ENCODE measurements at places on chromosomes 6 and 20.

- DNase-seq: no peak
These were observed 918 bp downstream of the EIF6 start for GRCh38 chr20:35283441-35284266.

DNA sequence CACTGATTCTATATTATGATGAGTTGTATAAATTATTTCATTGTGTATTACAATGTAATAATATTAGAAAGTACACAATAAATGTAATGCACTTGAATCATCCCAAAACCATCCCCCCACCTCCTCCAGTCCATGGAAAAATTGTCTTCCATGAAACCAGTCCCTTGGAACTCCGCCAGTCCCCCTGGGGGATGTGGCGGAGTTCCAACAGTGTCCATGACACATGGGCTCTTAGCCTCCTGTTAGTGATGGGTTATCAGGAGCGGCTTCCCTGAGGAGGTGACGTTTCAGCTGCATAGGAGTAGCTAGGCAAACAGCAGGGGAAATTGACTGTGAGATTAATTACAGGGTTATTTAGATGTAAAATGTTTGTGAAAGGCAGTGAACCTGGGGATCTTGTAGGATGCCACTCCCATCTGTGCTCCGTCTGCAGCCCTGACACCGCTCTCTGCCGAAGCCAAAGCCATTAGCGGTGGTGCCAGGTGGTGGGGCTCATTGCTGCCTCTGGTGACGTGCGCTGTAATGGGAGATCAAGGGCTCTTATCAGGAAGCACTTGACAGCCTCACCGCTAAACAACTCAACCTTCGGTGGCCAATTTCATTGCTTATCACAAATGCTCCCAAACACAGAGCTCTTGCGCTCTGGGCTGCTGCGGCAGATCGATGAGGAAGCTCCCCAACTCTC is 81.6 kb upstream of the MC3R start:
- no peak for DNase-seq

- DNase-seq: no peak
These were observed 15.8 kb upstream of the TASP1 start for GRCh38 chr20:13654463-13655023.

DNA sequence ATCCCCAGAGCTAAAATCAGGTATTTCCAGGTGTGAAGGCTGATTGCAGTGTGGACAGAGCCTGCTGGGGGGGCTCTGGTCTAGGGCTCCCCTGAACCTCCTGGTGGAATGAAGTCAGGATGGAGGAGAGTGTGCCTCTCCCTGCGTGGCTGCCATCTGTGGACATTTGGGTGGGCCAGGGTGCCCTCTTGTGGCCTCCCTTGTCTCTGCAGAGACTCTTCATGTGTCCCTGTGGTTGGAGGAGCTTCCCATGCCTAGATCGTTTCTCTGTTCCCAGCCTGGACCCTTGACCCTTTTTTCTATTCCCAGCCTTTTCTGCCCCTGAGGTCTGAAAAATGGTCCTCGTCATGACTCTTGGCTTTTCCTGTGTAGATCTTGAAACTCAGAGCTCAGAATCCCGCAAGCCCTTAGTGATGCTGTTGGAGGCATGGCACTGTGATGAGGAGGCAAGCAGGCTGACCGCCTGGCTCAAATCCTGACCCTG is 9.9 kb upstream of the PSMF1 start:
- DNase-seq: peak; percentile 40

DNA sequence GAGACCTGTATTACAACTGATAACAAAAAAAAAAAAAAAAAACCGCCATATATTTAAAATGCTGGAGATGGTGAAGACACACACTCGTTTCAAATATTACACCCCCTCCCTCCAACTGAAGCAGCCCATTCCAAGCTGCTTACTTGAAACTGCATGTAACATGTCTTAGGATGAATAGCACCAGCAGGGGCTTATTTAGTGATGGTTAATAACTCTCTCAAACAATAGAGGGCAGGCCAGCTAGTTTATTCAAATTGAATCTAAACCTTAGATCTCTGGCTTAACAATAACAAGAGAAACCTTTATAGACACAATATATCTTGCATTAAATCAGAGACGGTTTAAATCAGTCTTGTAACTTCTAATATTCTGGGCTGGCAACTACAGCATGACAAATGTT is 9.3 kb upstream of the JPH2 start:
- DNase-seq: no peak

GRCh38 chr6:81075974-81076373 is 676.5 kb downstream of the TENT5A start:
- no peak for DNase-seq

DNA sequence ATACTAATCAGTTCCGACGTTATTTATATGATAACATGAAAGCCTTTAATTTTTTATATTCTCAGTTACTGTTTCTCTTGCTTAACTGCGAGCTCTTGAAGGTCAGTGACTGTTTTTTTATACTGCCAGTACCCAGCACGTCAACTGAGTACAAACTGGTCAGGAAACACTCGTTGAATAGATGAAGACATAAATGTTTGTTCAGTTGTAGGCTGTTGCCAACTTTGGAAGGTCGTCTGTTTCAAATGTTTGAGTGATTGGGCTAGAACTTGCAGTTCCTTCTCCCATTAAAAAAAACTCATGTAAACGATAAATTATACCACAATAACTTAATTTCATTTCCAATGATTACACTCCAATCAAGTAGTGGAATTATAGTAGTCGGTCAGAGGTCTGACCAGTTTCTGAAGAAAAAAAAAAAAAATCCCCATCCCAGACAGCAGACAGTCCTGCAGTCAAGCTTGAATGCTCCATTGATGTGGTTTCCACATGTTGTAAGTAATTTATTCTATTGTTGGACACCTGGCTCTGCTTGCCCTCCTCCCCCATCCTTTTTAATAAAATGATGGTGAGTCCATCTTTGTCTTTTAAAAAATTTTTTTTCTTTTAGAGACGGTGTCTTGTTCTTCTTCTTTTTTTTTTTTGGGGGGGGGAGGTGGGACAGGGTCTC is 81.1 kb downstream of the SASH1 start:
- DNase-seq: no peak

GRCh38 chr6:43199912-43200311 is 17.9 kb downstream of the CUL9 start:
- DNase-seq: no peak

- DNase-seq: no peak
These were observed 8.0 kb upstream of the F13A1 start for GRCh38 chr6:6328451-6328850.

- no peak for DNase-seq
These were observed 68.7 kb upstream of the MYL9 start for GRCh38 chr20:36472637-36473090.

- no peak for DNase-seq
These were observed 110.3 kb upstream of the CEP85L start for GRCh38 chr6:118761645-118762044.

- no peak for DNase-seq
These were observed 25.5 kb upstream of the ASXL1 start for GRCh38 chr20:32332614-32333013.

GRCh38 chr6:112040956-112041355 is 12.9 kb upstream of the CCN6 start:
- DNase-seq: no peak

DNA sequence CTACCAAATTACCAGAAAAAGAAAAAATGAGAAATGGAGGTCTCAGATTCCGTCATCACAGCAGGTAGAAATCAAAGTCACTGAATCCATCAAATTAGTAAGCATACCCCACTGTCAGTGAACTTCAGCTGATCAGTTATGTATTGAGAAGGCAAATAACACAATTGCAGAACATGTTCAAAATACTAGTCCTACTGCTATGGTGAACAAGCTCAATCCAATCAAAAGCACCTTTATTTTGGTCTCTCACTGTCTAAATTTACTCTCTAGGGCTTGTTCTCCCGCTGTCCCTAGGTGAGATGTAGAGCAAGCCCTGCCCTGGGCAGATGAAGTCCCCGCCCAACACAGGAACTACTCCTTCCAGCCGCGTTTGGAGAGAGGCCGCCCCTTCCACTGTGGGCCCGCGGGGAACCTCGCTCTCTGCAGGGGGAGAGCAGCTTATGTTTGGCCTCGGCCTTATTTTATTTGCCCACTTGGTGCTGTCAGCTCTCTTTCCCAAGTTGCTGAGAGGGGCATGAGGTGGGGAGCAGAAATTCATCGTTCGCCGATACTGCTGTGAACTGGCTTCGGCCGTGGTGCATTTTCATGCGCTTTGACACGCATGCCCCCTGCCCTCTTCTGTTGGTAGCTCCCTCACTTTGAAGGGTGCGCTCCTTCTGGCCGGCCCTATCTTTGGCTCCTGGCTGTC is 14.3 kb upstream of the MAP1LC3A start:
- no peak for DNase-seq

DNA sequence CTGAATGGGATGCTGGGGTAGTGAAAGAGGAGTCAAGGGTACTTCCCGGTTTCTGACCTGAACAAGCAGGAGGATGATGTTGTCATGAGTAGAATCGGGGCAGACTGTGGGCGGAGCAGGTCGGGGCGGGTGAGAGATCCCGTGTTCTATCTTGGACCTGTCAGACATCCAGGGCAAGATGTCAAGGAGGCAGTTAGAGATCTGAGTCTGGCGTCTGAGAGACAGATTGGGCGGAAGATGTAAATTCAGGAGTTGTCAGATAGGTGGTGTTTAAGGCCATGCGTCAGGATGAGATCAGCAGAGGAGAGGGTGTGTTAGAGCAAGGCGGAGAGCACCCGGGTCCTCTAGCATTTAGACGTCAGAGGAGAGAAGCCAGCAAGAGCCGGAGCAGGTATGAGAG is 115.5 kb downstream of the DLGAP4 start:
- DNase-seq: no peak

DNA sequence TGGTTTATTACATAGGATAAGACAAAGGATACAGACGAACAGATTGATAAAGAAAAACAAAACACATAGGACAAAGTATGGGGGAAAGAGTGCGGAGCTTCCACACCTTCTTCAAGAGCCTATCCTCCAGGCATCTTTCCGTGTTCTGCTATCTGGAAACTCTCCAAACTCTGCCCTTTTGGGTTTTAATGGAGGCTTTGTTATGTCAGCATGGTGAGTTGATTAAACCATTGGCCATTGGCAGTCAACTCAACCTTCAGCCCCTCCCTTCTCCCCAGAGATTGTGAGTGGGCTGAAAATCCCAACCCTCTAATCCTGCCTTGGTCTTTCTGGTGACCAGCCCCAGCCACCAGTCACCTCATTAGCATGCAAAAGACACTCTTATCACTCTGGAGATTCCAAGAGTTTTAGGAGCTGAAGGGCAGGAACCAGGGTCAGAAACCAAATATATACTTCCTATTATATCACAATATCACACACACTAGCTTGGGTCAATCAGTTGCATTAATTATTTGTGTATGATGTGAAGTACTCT is 23.8 kb downstream of the HLA-DOB start:
- DNase-seq: no peak

DNA sequence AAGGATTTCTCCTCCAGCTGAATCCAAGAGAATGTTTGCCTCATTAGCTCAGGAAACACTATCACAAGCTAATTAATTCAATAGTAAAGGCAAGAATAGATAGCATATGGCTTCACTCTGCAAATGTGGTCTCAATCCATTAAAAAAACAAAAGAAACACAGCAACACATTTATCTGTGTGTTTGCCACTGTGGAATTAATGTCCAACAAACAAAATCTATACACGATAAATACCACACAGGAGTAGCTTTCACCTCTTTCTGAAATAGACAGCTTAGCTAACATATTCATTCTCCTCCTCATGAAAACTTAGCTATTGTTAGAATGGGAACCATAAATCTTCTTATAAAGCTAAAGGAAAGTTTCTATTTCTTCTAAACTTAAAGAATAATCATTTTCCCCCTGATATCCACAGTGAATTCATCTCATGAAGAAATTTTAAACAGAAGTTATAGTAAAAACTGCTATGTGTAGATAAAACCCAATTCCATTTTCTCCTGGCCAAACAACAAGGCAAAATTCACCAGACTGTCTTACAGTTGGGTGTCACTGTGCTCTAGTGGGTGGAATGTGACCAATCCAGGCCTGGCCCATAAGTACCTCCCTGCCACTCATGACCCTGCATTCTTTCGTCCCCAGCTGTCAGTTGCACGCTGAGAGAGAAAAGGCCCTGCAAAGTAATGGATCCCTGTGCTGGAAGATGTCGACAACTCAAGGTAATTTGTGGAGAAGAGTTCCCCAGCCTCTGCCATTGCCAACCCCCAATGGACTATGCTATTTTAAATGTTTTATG is 92.9 kb upstream of the NRSN1 start:
- DNase-seq: no peak

- no peak for DNase-seq
These were observed 28.3 kb upstream of the CSNK2A1 start for GRCh38 chr20:571754-572441.

DNA sequence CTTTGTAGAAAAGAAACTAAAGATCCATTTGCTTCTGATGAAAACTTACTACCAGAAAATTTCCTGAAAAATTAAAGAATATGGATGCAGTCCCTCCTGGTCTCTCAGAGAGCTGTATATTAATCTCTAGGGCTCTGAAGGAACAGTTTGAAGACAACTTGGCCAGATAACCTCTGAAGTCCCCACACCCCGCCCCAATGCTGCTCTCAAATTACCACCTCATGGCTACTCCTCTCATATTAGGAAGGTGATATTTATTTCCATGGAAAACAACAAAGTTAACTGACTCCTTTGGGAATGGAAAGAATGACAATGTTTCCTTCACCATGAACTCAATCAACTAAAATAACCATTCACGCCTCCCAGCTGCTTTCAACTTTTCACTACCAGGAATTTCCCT is 408.4 kb upstream of the FLRT3 start:
- no peak for DNase-seq

GRCh38 chr6:150236544-150236943 is 93.7 kb downstream of the PPP1R14C start:
- DNase-seq: no peak

DNA sequence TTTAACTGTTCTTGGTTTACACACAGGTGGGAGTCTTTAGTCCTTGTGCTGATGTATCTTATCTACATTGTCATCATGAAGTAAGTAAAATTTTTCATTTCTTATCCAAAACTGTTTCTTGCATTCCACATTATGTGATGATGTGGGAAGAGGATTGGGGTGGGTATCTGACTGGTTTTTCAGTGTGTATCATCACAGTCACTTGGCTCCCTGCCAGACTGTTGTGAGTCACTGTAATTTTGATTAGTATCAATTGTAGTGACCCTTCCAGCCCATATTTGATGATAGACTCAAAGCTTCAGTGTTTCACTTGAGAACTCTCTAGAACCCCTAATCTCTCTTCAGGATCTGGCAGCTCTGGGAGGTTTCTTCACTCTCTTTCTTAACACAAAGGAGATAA is 84.5 kb upstream of the RIN2 start:
- DNase-seq: no peak

DNA sequence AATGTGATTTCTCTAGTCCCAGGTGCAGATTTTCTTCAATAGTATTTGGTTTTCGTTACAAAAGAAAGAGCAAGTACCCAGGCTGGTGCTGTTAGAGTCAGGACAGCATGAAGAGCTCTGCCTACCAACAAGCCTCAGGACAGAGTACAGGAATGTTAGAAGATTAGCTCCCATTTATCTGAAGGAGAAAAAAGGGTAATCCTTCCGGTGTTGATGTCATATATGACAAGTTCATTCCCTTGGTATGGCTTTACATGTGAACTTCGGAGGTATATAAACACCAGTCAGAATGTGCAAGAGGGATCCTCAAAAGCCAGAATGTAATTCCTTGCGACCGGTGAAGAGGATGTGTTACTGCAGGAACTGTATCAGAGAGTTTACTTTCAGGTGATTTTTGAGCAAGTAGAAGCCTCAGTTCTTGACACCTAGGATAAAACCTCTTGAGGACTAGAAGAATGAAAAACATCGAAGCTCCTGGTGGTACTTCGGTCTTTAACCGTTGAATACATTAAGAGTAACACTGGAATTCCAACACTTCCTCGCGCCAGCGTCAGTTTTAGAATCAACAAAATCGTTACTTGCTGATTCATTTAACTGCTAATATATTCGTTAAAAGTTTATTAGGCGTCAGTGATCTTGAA is 194.2 kb upstream of the ZNF184 start:
- DNase-seq: no peak

GRCh38 chr6:20660534-20660933 is 126.3 kb downstream of the CDKAL1 start:
- DNase-seq: no peak
